ENCODE measurements at places on chromosomes 3 and 15.

- no peak for DNase-seq
These were observed 206.7 kb upstream of the TBC1D5 start for GRCh38 chr3:17949101-17949500.

- no peak for DNase-seq
These were observed 29.1 kb upstream of the VIPR1 start for GRCh38 chr3:42473083-42473932.

GRCh38 chr15:67144609-67145311, 79.4 kb downstream of the SMAD3 start:
- DNase-seq = no peak

GRCh38 chr3:7249493-7250076, 388.7 kb downstream of the GRM7 start:
- no peak for DNase-seq

DNA sequence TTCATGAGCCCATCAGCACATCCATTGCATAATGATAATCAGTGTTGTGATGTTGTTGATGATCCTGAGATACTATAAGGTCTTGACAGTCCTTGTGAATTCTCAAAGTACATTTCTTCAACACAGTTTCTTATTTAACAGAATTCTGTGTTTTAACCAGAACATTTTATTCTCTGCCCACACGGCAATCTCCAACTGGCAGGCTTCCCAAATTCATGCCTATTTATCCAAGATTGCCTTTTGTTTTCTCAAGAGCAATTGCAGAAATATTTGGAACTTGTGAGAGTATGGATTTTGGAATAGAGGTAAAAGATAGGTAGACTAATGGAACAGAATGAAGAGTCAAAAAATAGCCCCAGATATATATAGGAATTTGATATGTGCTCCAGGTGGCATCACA, 116.0 kb downstream of the UACA start:
- no peak for DNase-seq

- DNase-seq = peak; percentile 67
These were observed 32.9 kb downstream of the CRYGS start for GRCh38 chr3:186511245-186511644.

DNA sequence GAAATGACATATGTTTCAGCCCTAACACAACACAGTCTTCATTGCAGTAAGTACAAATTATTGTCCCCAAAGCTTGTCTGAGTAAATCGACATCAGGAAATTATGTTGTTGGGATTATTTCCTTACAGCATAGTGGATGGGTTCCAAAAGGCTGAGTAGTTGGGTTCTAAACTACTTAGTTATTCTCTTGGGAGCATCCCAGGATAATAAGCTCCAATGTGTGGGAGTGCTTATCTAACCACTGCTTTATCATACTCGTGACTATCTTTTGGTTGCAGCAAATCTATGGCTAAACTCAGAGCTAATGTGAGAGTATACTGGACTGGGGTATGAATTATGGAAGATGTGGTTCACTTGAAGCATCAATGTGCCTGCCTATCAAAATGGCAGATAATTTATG, 128.5 kb downstream of the RBMS3 start:
- DNase-seq = no peak

- DNase-seq = no peak
These were observed 54.7 kb downstream of the CTDSPL2 start for GRCh38 chr15:44482090-44482489.

DNA sequence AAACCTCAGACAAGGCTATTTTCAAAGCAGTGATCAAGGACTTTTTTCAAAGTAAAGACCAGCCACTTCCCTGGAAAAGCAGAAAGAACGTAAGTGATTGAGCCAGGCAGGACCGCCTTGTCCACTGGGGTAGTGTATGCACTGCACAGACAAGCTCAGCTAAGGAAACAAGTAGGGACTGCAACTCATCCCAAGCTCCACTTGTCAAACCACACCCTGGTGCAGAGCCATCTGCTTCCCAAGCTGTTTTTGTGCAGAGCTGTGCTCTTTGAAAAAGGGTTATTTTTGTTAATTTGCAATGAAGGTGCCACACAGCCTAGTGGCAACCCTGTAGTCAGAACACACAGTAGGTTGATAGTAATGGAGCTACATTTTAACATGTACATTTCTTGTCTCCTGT, 193.3 kb downstream of the ADAMTS9 start:
- DNase-seq = no peak

- DNase-seq = no peak
These were observed 35.7 kb upstream of the TMOD3 start for GRCh38 chr15:51793521-51794305.

- no peak for DNase-seq
These were observed 59.0 kb upstream of the SMAD3 start for GRCh38 chr15:67006083-67007065.

GRCh38 chr3:141875893-141876380, 506 bp upstream of the ATP1B3 start:
- DNase-seq = no peak

- DNase-seq = no peak
These were observed 4.9 kb downstream of the IL17RD start for GRCh38 chr3:57160076-57160764.

DNA sequence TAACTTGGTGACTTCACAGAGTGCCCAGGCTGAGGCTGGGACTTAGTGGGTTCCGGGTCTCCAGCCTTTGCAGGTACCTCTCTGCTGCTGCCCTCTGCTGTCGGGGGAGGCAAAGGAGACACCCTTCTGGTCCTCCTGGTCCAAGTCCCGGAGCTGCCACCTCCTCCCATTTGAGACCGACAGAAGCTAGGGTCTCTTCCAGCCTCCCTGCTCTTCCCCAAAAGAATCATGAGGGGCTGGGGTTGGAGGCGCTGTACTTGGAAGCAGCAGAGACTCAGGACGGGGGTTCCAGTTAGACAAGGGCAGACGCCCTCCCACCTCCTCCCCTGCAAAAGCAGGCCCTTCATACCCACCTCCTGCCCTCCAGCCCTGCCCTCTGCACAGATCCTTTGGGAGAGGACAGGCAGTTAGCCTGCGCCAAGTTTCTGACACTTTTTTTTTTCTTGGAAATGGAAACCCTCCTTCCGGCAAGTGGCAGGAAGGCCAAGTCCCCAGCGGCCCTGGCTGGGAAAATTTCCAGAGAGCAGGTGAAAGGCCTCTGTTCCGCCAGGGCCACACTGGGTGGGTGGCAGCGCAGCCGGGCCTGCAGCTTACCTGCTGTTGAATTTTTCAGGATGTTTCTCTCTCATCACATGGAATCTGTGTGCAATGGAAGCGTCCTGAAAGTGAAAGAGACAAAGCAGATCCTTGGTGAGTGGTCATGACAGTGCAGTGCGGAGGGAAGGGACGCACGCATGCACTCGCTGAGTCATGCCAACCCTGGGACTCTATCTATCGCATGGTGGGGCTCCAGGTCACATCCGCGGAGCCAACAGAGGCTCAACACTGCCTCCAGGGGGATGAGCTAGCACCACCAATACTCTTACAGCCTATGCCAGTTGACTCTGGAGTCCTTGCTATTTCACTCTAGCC, 119.9 kb downstream of the DGKG start:
- DNase-seq = peak; percentile 70

- DNase-seq = peak; percentile 34
These were observed 753 bp downstream of the PLCH1 start for GRCh38 chr3:155744010-155744625.

DNA sequence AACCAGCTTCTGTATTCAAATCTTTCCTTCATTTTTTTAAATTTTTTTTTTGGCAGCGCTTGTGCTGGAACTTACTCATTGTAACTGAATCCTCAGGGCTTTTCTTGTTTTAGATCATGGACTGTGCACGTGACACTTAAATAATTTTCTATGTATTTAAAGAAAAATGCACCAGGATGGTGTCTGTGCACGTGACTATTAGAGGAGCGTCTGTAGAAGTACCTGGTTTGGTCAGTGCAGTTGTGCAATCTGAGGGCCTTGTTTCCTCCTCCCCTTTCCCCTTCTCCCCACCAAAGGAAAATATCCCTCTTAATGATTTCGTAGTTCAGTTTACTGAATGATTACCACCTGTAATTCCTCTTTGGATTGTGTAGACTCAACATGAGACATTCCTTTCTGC, 31.3 kb downstream of the EDEM1 start:
- DNase-seq = no peak

- no peak for DNase-seq
These were observed 120.9 kb downstream of the FOXP1 start for GRCh38 chr3:71462586-71462985.

GRCh38 chr3:74420538-74421124, 193.8 kb downstream of the CNTN3 start:
- DNase-seq = no peak

- DNase-seq = no peak
These were observed 97.4 kb downstream of the LRIG1 start for GRCh38 chr3:66403323-66403990.

GRCh38 chr3:39249453-39250115, 30.3 kb downstream of the CX3CR1 start:
- DNase-seq = no peak

DNA sequence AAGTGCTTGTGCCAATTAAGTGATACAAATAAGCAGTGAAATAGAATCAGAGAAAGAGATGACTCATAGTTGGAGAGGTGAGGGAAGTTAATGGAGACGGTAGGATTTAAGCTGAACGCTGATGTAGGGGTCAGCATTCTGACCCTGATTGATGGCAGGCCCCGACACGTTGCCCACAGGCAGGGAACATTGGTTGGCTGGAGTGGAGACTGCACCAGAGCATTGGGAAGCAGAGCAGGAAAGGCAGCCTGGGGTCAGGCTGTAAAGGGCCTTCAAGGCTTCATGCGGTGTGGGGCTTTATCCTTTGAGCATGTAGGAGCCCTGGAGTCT, 68.6 kb downstream of the DCUN1D1 start:
- no peak for DNase-seq

- no peak for DNase-seq
These were observed 127.0 kb downstream of the STAG1 start for GRCh38 chr3:136624894-136625815.

DNA sequence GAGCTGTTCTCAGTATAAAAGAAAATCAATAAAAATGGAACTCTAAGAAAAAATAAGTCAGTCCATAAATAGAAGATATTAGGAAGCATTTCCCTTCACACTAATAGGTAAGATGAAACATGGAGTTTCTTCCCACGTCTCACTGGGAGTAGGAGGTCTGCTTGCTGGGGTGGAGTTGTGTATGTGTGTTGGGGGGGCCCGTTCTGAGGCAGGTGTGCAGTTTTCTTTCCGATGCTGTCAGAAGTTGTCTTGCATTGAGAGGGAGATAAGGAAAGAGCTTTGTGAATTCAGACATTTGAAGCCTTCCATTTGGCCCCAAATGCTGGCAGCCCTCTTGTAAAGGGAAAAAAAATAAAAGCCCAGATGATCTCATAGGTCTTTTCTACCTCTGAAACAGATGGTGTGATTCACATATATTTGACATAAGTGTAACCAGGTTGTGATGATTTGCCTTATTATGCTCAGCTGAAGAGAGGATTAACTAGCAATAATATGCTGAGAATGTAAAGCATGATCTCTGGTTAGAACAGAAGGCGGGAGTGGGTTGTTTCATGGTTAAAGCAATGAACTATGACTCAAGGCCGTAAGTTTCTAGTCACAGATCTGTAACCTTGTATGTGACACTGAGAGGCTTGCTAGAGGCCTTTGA, 8.8 kb downstream of the RASGRP1 start:
- DNase-seq = no peak

- DNase-seq = no peak
These were observed 662.4 kb downstream of the FHIT start for GRCh38 chr3:60588806-60589205.

GRCh38 chr15:64187396-64188191, 24.8 kb upstream of the PPIB start:
- no peak for DNase-seq

GRCh38 chr3:188282871-188283270, 128.9 kb downstream of the LPP start:
- DNase-seq = no peak

DNA sequence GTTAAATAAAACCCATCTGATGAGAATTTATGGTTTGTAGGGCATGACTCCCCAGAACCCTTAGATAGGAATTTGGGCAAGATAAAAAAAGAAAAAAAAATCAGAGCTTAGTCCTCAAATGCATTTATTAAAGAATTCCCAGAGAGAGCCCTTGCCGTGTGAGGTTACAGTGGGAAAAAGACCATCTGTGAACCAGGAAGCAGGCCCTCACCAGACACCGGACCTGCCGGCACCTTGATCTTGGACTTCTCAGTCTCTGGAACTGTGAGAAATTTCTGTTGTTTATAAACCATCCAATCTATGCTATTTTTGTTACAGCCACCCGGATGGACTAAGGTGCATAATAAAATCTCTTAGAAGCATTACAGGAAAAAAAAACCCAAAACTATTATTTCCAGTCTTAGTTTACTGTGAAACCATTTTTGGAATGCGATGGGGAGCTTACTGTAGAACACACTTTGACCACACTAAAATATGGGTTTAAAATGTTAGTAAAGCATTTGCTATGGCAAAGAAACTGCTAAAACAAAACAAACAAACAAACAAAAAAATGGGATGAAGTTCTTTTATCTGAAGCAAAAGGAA, 72.2 kb downstream of the LEKR1 start:
- no peak for DNase-seq

DNA sequence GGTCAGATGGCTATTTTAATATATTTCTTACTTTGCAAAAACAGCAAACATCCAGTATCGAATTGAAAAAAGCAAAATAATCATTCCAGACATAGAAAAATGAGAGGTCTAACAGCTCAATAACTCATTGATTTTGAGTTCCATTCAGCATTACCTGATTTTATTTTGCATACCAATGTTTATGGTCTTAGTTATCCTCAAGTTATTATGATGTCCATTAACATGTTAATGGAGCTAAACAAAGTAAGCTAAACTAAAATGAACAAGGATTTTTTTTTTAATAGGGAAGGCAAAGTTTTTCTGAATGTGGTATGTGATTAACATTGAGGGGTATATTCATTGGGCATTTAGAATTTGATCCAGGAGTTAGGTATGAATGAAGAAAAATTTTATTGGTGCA, 13.1 kb downstream of the MYH15 start:
- no peak for DNase-seq

DNA sequence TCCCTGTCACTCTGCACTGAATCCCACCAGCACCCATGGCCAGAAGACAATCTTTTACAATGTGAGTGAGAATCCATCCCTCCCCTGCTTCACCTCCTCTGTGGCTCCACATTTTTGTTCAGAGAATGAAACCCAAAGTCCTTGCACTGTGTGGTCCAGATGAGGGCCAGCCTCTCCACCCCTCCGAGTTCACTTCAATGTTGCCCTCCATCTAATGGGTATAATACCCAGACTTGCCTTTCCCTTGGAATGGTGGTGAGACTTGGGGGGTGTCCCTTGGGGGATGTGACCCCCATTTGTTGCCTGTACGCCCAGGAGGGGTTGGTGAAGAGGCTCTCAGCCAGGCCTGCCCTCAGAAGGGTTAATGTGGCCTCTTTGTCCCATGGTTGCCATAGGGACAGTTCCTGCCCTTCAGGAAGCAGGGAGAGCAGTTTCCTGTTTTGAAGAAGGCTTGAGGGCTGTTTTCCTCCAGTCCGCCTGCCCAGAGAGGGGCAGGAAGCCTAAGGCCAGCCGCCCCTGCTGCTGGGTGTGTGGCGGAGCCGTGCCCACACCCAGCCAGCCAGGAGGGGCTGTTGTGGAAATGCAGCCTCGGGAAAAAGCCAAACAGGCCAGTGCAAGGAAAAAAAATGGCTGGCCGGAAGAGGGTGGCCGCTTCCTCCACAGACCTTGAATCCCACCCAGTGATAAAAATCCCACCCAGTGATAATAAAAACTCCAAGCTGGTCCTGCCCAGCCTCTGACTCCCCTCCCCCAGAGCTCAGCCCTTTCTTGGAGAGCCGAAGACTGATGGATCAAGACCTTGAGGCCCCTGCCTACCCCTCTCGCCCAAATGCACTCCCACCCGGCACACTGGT, 14.6 kb upstream of the FGD5 start:
- DNase-seq = no peak

- DNase-seq = no peak
These were observed 6.6 kb downstream of the DUOX1 start for GRCh38 chr15:45136378-45136764.
